NCI-H510A treated with DMSO at 0.1 percent for 48 hours (cell line): ENCODE measurements at places on chromosomes 7 and 10.

GRCh38 chr7:55570218-55570873 lies 2.0 kb downstream of the VOPP1 start:
- DNase-seq = no peak

DNA sequence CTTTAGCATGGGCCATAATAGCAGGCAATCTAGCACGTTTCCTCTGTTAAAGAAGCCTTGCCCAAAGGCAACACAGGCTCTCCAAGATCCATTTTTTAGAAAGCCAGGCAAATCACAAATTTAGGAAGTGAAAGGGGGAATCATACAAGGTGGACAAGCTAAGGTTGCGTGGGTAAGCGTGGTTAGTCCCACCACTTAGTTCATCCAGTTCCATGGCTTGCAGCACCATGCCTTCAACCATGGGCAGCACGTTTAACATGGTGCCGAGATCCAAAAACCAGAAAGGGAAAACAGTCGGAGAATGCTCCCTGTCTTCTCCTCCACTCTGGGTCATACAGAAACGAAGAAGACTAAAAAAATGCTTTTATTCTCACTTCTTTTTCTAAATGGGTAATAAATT lies 234.4 kb upstream of the IMMP2L start:
- no peak for DNase-seq

GRCh38 chr7:3404501-3404900 lies 103.4 kb downstream of the SDK1 start:
- DNase-seq = no peak

- no peak for DNase-seq
Observed at GRCh38 chr7:64890761-64891362, 12.2 kb upstream of the ZNF273 start.

- DNase-seq = peak; percentile 55
Observed at GRCh38 chr7:105940109-105940508, 23.0 kb upstream of the CDHR3 start.

DNA sequence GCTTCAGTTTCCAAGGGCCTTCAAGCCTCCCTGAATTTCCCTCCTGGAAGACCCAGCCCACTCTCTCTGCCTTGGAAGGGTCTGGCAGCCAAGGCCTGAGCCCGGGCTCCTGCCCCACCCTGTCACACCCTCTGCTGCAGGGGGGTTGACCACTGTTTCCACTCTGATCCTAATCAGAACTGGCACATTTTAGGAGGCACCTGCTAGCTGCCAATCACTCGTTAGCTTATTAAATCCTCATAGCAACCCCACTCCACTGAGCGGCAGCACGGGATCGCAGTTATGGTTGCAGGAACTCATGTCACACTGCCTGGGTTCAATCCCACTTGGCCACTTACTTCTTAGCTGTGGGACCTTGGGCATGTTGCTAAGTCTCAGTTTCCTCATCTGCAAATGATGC lies 12.9 kb downstream of the HSPB1 start:
- DNase-seq = no peak

DNA sequence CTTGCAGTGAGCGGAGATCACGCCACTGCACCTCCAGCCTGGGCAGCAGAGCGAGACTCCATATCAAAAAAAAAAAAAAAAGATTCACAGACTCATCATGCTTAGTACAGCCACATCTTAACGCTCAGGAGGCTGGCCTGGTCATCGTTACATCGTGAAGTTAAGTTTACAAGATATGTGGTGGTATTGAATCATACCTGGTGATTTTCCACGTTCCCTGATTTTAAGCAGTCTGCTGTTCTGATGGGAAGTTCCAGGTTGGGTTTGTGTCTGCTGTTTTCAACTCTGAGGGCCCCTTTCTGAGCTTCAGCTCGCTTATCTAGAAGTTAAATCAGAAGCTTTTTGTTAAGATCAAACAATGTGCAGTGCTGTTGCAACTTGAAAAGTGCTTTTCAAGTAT lies 6.9 kb downstream of the PPP2R2D start:
- DNase-seq = no peak

- DNase-seq = no peak
Observed at GRCh38 chr7:50156163-50156562, 63.1 kb upstream of the ZPBP start.

- no peak for DNase-seq
Observed at GRCh38 chr7:1961701-1962276, 271.0 kb downstream of the MAD1L1 start.

GRCh38 chr10:8183241-8183704 lies 128.8 kb downstream of the GATA3 start:
- DNase-seq = no peak

DNA sequence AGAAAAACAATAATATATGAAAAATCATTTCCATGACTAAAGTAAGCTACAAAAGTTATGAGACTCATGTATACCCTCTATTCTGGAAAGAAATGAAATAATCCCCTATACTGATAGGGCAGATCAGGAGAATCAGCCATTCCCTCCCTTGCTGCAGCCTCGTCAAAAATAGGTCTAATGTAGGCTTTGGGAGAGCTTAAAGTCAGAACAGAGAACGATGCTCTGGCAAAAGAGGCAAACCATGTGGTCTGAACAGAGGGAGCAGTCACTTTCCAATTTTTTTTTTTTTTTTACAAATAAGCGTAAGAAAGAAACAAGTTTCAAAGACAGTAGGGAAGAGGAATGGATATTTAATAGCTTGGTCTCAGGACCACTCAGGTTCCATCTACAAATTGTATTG lies 462.2 kb upstream of the LRRTM3 start:
- DNase-seq = no peak

DNA sequence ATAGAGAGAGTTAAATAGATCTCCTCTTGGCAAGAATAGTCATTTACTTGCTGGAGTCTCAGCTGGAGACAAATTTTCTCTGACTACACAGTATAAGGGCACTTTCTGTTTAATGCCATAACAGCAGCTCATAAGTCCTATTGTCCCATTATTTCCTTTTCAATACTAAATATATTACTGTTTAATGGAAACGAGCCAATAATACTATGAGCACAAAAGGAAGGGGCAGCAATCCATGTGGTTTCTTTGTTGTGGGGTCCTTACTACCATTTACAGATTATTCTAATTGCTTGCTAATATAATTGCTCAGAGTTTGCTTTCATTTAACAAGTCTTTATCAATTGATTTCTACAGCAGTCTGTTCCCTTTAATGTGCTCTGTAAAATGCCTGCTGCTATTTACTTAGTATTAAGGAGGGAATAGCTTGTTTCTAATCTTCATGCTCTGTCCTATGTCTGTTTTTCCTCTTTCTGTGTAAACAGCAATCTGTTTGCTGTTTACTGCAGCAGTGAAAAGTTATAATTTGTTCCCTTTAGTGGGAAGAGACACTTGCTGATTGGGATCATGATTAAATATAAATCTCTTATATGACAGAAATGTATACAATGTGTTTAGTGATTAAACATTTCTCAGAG lies 296.2 kb upstream of the SMIM30 start:
- DNase-seq = no peak

DNA sequence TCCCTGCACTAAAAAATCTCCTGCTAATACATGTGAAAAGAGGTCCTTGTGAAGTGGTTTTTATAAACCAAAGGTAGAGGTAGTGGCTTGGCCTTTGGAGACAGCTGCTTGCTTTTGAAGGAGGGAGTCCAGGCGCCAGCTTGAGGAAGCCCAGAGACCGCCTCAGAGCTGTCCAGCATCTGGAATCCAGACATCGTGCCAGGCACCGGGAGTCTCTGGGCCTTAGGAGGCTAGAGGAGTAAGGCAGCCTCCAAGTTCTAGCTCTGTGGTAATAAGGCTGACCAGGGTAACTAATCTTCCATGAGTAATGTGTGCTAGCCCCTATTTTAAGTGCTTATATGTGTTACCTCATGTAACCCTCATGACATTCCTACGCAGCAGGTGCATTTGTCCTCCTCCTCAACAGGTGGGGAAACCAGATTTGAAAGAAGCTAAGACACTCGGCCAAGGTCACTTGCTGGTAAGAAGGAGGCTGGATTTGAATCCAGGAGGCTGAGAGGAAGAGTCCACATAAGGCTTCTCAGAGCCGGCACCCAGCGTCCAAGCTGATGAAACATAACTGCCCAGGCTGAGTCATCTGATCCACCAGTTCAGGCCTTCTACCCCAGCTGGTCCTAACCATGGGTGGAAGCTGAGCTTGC lies 26.1 kb downstream of the PRLHR start:
- no peak for DNase-seq

DNA sequence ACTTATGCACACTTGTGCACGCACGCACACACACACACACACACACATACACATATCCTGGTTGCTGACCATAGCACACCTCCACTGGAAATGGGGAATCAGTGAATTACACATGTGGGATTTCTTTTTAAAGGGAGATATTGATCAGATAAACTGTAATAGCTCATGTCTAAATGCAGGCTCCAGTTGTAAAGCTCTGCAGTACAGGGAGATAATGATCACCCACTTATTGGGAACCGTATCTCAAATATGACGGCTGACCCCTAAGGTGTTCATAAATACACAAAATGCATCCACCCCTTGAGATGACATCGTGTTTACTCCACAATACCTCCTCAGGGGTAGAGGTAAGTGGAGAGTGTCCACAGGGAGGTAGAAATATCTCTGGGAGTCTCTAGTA lies 79.2 kb downstream of the PLXNA4 start:
- no peak for DNase-seq

- DNase-seq = no peak
Observed at GRCh38 chr10:42956045-42956444, 120.8 kb upstream of the RET start.

DNA sequence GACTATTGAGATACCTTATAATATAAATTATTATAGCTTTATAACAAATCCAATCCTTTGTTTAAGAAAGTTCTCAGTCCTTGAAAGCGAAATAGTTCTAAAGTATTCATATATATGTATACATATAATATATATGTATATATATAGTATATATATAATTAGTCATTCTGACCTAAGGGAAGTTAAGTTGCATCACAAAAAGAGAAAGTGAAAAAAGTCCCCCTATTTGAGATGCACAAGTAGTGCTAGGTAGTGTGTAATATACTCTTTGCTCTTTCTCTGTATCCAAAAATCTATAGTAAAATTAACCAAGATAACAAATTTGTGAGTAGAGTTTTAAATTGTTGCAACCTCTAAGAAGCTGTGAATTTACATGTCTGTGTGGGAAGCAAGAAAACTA lies 13.3 kb upstream of the IFIT1B start:
- DNase-seq = no peak

GRCh38 chr10:127048630-127049029 lies 143.4 kb downstream of the DOCK1 start:
- peak; percentile 88 for DNase-seq

GRCh38 chr10:3045471-3046209 lies 21.7 kb upstream of the PFKP start:
- no peak for DNase-seq

DNA sequence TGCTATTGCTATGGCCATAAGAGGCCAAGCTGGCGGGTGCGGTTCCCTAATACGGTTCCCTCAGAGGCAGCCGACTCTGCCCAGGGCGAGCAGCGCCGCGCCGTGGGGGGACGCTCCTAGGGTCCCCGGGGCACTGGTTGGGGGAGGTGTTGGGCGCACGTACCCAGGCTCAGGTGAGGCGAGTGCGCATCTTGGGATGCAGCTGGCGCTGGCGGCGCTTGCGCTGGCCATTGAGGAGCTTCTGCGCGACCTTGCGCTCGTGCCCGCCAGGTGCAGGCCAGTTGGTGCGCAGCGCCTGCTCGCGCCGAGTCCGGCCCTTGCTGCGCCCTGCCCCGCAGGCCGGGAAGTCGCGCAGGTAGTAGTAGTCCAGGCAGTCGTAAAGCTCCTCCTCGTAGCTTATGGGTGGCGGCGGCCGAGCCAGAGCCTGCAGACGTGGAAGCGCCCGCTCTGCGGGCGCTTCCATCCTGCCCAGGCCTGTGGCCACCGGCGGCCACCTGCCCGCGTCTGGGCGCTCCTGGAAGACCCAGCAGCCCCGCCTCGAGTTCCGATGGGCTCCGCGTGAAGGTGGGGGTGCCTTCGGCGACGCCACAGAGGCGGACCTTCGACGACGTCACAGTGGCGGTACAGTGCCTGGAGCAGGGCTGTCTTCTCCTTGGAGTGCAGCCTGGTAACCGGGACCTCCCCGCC lies at the start of gene NUPR2:
TSS of gene NUPR2 (minus strand) at position 566 of the 687 bp plus-strand sequence. CDS start at position 463, 103 bp downstream.
- DNase-seq = peak; percentile 97

DNA sequence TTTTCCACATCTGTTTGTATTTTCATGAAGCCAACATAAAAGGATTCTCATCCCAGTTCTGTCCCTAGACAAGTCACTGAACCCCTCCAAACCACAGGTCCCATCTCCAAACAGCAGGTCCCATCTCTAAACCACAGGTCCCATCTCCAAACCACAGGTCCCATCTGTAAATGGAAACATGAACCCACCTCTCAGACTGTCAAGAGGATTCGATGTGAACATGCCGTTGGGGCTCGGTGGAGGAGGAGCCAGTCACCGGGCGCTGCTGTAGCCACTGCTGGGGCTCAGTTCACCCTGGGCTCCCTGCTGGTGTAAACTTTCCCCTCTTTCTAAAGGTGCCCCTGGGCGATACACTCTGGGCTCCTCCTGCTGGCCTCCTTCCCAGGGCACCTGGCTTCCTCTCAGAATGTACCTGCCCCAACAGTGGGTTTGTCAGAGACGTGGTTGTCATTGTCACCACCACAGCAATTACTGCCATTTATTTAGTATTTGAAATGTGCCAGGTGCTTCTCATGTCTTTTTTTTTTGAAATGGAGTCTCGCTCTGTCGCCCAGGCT lies 13.0 kb downstream of the LHPP start:
- DNase-seq = no peak

GRCh38 chr10:118324140-118324539 lies 18.0 kb downstream of the FAM204A start:
- no peak for DNase-seq

GRCh38 chr7:16027396-16027795 lies 340.9 kb upstream of the MEOX2 start:
- DNase-seq = no peak

GRCh38 chr10:119303886-119304285 lies 96.5 kb downstream of the GRK5 start:
- no peak for DNase-seq
